ENCODE measurements at places on chromosomes 2 and 18.
A peak's percentile ranks its signal among the peaks of the same experiment; 100 is the strongest.

- DNase-seq = no peak
Observed at GRCh38 chr18:62486290-62486964, 36.4 kb upstream of the ZCCHC2 start.

DNA sequence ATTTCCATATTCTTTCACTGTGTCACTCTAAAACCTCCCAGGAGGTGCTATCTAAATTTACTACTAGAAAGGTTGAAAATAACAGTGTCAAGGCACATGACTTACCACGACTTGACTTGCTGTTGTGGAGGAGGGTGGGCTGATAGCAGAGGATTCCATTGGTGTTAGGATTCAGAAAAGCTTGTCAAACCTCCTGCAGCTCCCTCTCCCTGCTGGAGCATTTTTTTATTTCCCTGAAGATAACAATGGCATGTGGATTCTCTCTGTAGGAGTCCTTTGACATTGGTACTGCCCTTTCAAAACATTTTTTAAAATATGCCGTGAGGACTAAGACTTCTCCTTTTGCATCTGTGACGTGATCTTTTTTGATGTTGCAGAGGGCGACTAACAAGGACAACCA lies 696.9 kb upstream of the GYPC start:
- no peak for DNase-seq

- no peak for DNase-seq
Observed at GRCh38 chr2:54212456-54212855, 43.6 kb downstream of the TSPYL6 start.

GRCh38 chr2:129396980-129397599 lies 582.4 kb upstream of the RAB6C start:
- peak; percentile 8 for DNase-seq

- DNase-seq = no peak
Observed at GRCh38 chr18:35241448-35241804, 592 bp downstream of the ZNF397 start.

GRCh38 chr2:9641641-9642040 lies 10.8 kb upstream of the YWHAQ start:
- no peak for DNase-seq

GRCh38 chr2:120141300-120142069 lies 81.7 kb downstream of the TMEM185B start:
- no peak for DNase-seq

GRCh38 chr2:152585830-152586484 lies 131.3 kb downstream of the PRPF40A start:
- DNase-seq = no peak

GRCh38 chr2:64049633-64050220 lies 30.5 kb upstream of the VPS54 start:
- DNase-seq = peak; percentile 24

GRCh38 chr18:12637901-12638643 lies 19.8 kb downstream of the SPIRE1 start:
- no peak for DNase-seq

GRCh38 chr2:6793913-6794312 lies 71.8 kb downstream of the CMPK2 start:
- DNase-seq = no peak

- DNase-seq = no peak
Observed at GRCh38 chr18:32060026-32060425, 31.6 kb upstream of the RNF138 start.

DNA sequence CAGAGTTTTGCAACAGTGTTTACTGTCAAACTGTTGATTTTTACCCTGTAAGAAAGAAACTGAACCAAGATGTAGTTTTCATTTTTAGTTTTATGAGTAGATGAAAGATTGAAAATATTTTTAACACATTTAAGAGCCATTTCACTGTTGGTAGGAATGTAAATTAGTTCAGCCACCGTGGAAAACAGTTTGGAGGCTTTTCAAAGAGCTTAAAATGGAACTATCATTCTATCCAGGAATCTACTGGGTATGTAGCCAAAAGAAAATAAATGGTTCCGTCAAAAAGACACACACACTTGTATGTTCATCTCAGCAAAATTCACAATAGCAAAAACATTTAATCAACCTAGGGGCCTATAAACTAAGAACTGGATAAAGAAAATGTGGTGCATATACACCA lies 729.8 kb upstream of the CDH7 start:
- DNase-seq = no peak

DNA sequence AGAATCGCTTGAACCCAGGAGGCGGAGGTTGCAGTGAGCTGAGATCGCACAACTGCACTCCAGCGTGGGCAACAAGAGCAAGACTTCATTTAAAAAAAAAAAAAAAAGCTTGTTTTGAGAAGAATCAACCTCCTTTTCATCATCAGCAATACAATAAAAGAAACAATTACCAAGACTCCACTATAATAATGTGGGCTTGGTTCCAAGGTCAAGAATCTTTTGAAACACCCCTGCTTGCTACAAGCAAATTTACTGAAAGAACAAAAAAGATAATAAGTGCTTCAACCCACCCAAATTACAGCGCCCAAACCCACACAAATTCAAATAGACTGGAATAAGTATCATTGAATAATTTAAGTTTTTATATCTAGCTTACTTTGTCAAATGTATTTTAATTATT lies 33.6 kb upstream of the MAPRE3 start:
- DNase-seq = no peak

DNA sequence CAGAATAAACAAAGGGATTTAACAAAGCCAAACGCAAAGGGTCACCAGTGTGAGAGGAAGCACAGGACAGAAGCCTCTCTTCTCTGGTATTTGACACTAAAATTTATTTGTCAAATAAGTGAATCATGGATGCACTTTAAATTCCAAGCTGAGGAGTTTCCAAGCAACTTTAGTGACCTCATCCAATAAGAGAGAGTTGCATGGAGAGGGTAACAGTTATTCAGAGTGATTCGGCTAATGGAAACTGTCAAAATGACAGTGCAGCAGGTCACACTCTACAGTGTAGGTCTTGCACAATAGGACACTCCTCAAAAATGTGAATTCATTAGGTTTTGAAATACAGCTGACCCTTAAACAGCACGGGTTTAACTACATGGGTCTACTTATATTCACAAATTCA lies 103.9 kb upstream of the ACVR1C start:
- DNase-seq = no peak

GRCh38 chr2:18502142-18502541 lies 58.3 kb downstream of the RDH14 start:
- no peak for DNase-seq

DNA sequence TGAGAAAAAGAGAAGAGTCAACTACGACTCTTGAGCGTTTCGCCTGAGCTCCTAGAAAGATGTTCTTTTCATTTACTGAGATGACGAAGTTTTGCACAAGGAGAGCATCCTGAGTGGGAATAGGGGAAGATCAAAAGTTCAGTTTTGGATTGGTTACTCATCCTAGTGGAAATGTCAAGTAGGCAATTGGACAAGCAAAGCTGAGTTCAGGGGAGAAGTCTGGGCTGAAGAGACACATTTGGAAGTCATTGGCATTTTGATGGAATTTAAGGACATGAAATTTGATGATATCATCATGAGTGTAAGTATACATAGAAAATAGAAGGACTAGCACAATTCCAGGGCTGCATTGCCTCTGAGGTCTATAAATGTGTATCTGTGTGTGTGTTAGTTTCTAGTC lies 416.6 kb downstream of the RAD51AP2 start:
- no peak for DNase-seq

DNA sequence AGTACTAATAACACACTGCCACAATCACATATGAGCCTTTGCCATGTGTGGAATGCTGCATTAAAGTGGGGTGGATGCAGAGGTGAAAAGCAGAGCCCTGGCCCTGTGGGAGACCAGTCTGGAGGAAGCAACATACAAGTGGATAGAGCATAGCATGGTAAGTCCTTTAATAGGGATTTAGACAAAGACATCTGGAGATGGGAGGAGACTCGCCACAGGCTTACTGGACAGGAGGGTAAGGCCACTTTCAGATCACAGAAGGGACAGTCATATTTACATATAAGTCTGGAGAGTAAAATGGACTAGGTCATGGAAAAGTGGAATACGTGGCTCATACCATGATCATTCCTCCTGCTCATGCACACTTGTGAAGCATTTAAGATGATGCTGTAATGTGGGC lies 84.3 kb downstream of the PPP1R1C start:
- DNase-seq = no peak

GRCh38 chr2:224885291-224885690 lies 157.0 kb downstream of the DOCK10 start:
- DNase-seq = no peak

DNA sequence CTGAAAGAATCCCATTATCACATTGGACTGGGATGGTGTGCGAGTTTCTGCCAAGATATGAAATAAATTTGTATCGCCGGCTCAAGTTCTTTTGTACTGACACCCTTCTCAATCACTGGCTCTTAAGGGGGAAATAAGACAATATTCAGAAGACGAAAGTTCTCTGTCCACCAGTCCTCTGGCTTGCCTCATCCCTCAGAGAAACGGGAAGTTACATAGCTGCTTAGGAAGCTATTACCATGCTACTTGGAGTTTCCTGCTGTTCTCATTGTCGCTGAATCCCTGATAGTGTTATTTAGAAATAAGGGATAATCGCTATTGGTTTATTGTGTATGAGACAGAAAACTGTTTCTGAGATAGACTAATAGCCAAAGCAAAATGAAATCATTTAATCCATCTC lies 205.0 kb upstream of the ZNF521 start:
- DNase-seq = no peak

- DNase-seq = no peak
Observed at GRCh38 chr2:216538538-216538937, 39.9 kb downstream of the RPL37A start.

DNA sequence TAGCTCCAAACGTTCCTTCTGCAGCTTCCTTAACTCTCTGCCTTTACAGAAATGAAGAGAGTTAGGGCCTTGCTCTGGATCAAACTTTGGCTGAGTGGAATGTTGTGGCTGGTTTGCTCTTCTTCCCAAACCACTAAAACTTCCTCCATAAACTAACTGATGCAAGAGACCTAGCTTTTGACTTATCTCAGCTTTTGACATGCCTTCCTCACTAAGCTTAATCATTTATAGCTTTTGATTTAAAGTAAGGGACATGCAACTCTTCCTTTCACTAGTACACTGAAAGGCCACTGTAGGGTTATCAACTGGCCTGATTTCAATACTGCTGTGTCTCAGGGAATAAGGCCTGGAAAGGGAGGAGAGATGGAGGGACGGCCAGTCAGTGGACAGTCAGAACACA lies 8.3 kb downstream of the PXDN start:
- DNase-seq = no peak

DNA sequence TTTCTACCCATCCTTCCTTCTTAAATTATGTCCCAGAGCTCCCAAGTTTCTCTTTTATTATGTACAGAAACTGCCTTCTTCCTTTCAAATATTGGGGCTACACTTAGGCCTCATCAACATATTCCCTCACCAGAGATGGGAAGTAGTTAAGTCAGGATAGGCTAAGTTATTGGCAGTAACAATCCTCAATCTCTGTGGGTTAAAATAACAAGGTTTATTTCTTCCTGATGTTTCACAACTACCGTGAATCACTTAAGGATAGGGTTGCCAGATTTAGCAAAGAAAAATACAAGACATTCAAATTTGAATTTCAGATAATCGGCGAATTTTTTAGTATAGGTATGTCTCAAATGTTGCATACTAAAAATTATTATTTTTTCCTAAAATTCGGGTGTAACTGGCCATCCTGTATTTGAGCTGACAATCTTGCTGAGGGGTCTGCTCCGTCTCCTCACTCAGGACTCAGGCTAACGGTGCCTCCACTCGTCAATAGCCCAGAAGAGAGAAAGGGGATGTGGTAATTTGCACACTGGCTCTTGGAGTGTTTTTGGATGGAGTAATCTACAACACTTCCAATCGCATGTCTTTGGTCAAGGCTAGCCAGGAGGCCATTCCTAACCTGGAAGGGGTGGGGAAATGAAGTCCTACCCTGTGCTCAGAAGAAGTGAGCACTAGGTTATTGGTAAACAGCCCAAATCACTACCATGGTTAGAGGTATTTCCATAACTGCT lies 91.7 kb downstream of the ACTR3 start:
- no peak for DNase-seq

- no peak for DNase-seq
Observed at GRCh38 chr2:110106642-110107041, 9.0 kb downstream of the MALL start.

- DNase-seq = no peak
Observed at GRCh38 chr18:26993568-26993967, 128.1 kb upstream of the AQP4 start.

DNA sequence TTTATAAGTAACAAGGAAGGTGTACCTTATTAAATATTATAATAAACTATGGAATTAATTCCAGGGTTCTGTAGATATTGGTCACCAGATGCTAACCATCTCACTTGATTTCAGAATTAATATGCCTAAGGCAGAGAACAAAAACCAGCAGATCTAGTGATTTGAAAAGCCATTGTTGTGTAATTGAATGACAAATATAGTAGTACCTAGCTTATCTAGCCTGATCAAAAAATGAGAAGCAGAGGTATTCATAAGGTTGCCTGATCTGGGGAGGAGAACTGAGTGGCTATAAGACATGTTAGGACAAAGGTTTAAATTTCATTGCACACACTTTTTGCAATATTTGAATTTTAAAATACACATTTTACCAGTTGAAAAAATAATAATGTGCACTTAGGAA lies 132.0 kb upstream of the UBE2E3 start:
- no peak for DNase-seq

DNA sequence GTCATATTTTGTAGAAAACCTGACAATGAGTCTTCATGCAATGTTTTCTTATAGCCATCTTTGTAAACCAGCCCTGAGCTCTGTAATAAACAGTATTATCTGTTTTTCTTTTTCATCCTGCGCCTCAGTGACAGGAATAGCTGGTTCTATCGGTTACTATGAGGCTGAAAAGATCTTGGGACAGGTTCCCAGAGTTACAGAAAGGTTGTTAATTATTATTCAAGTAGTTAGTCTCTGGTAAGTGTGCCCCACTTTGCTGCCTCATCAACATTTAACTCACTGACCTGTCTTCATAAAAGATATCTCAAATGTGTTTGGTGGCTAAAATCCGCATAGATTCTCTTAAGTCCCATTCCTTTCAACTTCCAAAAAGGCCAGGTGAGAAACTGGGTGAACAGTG lies 18.6 kb downstream of the ACAA2 start:
- DNase-seq = no peak

DNA sequence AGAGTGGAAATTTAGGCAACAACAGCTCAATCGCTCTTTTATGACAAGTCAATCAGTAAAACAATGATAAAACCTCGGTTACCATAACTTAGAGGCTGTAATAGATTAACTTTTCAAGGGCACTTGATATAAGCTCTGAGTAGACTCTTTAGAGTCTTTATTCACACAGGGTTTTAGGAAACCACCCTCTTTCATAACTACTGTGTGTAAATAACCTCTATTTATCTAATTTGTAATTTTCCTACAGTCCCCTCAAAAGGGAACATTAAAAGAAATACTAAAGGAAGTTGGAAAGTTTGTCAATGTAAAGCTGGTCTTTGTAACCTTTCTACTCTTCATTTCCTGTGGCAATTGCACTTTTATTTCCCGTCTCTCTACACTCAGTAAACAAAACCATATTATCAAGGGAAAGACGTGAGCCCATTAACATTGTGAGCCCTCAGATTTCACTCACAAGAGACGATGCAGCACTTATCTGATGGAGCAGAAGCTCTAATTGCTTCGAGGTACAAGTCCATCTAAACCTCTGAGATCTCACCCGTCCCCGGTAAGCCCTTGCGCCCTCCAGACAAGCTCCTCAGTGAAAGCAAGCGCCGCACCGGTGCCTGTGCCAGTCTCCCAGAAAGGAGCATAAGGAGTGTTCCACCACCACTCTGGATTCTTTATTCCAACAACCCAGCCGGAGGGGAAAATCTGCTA lies 1.1 kb upstream of the HOXD1 start:
- DNase-seq = no peak

GRCh38 chr18:41644466-41644865 lies 310.6 kb upstream of the PIK3C3 start:
- no peak for DNase-seq

All from SK-N-MC (cell line).